ENCODE measurements at places on chromosomes 11 and 22. TPM values are rescaled to one million over a fixed set of nuclear protein-coding genes. Genes with fewer than 3 reads are reported as not detected.

Gene KDM4E
- not detected for total RNA-seq

Gene IFITM10
- 0.85 TPM for total RNA-seq

Gene DRAP1
- 105 TPM for total RNA-seq

GRCh38 chr11:26675233-26675928, 46.5 kb downstream of the SLC5A12 start:
- no peak for ATAC-seq

- ATAC-seq = no peak
Observed at GRCh38 chr22:31086703-31087330, 5.7 kb downstream of the SMTN start.

- ATAC-seq = no peak
Observed at GRCh38 chr11:73194034-73194507, 24.0 kb upstream of the P2RY2 start.

- no peak for ATAC-seq
Observed at GRCh38 chr11:2131371-2132236, 7.6 kb downstream of the IGF2 start.
